ENCODE measurements at places on chromosomes 2 and 18. TPM values are rescaled to one million over a fixed set of nuclear protein-coding genes. Genes with fewer than 3 reads are reported as not detected.

PIGN gene
- 25.2 TPM for total RNA-seq

GRCh38 chr2:220166616-220167015, 539.2 kb downstream of the SLC4A3 start:
- DNase-seq, result no peak

- DNase-seq, result peak; percentile 78
Measured at GRCh38 chr2:43707255-43708015, 31.2 kb upstream of the C1GALT1C1L start.

DNA sequence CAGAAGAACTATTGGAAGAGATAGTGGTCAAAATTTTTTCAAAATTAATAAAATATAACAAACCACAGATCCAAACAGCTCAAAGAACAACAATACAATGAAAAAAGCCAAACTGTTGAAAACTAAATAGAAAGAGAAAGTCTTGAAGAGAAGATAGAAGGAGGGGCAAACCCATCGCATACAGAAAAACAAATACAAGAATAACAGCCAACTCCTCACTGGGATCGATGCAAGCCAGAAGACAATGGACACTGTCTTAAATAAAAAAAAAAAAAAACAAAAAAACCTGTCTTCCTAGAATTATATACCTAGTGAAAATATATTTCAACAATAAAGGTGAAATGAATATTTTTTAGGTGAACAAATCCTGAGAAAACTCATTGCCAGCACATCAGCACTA, 34.1 kb upstream of the ARHGAP25 start:
- no peak for DNase-seq

All from lung (tissue), 17 donors.